Left lobe of liver (tissue), 2 donors: ENCODE measurements at places on chromosomes 3 and 15. TPM values are rescaled to one million over a fixed set of nuclear protein-coding genes. Genes with fewer than 3 reads are reported as not detected.

- no peak for DNase-seq
These were observed 189.7 kb downstream of the CDIN1 start for GRCh38 chr15:36769098-36769497.

DNA sequence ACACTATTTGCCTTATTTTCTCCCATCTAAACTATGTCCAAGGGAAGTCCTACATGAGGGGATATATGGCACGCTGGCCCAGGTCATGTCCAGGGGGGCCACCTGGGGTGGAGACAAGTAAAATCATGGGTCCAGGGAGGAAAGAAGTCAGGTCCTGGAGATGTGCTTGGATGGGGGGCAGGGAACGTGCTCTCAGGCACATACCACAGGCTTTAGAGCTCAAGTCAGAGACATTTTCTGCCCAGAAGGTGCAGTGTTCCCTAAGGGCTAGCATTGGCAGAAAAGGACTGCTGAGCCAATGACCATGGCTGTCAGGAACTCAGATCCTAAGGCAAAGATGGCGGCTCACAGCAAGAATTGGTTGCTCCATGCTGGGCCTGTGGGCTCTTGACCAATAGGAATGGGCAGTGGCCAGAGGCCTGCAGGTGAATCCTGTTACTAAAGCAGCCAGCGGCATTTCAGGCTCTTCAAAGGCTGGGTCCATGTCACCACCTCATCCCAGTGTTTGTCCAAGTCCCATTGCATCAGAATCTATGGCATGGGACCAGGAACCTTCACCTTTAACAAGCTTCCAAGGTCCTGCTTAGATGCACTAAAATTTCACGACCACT, 175.0 kb downstream of the RPLP1 start:
- peak; percentile 86 for DNase-seq

DNA sequence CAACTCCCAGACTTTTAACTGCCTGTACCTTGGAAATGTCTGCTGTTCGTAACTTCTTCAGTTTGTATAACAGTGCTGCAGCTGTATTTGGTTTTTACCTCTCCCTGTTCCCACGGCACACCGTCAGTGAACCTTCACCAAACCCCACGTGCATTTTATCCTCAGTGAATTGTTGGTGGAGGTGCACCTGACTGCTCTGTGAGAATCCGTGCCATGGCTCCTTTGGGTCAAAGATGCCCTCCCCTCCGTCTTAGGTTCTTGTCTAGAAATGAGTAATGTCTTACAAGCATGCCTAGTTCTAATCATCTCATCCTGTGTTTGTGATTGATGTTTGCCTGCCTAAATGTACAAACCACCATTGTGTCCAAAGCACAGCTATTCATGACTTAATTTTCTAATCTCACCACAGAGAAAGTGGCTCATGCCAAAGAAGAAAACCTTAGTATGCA, 28.2 kb downstream of the TPM1 start:
- DNase-seq: no peak

GUCA1C gene
- total RNA-seq: not detected

DNA sequence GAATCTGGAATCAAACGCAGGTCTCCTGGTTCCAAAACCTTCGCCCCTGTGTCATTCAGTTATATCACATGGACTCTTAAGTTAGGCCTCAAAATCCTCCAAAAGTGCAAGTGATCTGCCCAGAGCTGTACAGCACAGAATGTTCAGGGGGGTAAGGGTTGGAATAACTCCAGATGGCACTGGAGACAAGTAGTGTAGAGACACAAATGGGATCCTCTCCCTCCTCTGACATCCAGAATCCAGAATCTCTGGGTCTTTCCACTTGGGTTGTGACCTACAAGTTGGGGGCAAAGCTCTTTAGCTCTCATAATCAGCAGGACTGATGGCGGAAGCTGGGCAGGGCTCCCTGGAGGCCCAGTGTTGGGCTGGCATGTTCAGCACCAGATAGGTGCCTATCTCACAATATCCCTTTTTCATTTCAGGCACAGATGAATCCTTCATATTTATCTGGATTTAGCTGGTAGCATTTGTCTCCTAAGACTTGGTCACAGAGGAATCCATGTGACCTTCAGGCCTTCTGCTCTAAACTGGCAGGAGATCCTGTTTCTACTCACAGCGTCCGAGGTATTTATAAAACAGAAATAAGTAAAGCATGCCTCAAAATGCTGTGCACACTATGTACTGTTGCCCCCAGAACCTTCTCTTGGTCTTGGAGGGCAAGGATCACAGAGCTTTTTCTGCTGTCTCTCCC, 15.4 kb downstream of the ABHD2 start:
- no peak for DNase-seq

DNA sequence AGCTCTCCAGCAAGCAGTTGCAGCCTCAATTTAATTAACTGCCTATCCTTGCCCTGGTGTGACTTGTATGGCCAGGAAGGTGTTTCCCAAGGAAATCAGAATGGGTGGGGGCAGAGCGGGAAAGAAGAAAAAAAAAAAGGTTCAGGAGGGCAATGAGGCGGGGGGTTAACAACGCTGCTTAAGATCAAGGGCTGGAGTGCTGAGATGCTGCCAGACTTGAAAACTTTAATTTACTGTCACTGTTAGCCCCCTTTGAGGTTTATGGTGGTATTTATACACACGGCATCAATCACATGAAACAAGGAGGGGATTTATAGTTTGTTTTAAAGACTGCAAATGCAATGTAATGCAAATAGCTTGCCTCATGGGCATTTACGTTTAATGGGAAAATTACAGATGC, 319.4 kb upstream of the NR2F2 start:
- DNase-seq: no peak

GRCh38 chr3:149419816-149420215, 42.4 kb upstream of the TM4SF1 start:
- no peak for DNase-seq

DNA sequence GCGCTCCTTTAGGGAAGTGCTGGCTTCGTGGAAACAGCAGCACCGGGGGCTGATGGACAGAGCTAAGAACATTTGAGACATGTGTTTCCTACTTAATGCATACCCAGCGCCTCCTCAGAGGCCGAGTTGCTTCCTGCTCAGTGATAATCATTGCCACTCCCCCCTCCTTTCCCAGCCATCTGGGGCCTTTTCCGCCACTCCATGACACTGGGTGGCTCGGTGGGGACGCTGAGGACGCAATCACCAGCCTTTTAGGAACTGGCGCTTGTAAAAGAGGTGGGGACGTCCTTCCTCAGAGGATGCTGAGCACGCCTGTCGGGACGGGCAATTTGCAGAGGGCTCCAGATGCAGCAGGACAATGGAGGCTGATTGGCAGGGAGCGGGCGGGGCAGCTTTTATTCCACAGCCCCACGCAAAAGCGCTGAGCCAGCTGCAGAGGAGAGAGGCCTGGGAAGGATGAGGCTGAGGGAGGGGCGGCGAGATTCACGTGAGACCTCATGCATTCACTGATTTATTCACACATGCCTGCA, 22.2 kb upstream of the IQSEC1 start:
- DNase-seq: no peak

GRCh38 chr15:91769894-91770293, 83.6 kb upstream of the SLCO3A1 start:
- no peak for DNase-seq

DNA sequence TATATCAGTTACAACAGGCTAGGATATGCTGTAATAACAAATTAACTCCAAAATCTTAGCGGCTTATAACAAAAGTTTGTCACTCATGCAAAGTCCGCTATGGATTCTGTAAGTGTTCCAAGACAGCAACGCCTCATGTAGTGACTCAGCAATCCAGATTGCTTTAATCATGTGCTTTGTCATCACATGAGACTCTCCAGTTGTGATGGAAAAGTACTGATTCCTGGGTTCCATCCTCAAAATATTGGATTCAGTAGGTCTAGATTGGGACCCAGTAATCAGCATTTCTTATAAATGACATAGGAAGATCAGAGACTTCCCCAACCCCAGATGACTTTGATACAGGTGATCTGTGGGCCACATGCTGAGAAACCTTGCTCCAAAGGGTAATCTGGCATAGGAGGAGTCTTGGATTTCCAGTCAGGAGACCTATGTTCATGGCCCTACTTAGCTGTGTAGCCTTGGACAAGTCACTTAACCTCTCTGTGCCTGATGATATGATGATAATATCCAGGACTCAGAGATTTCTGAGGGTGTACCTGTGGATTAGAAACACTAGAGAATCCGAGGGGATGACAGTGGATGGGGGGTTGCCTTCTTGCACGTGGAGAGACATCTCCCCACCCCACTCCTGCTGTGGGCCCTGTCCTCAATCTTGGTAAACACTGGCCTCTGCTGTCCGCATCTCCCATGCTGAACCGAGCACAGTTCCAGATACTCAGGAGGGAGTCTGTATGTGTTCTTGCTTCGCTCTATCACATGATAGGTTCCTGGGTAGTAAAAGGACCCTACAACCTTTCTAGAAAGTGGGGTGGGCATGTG, 65.5 kb downstream of the CORO2B start:
- no peak for DNase-seq

GRCh38 chr15:63430766-63431451, 49.3 kb upstream of the CA12 start:
- no peak for DNase-seq
